ENCODE measurements at places on chromosomes 4 and X.

DNA sequence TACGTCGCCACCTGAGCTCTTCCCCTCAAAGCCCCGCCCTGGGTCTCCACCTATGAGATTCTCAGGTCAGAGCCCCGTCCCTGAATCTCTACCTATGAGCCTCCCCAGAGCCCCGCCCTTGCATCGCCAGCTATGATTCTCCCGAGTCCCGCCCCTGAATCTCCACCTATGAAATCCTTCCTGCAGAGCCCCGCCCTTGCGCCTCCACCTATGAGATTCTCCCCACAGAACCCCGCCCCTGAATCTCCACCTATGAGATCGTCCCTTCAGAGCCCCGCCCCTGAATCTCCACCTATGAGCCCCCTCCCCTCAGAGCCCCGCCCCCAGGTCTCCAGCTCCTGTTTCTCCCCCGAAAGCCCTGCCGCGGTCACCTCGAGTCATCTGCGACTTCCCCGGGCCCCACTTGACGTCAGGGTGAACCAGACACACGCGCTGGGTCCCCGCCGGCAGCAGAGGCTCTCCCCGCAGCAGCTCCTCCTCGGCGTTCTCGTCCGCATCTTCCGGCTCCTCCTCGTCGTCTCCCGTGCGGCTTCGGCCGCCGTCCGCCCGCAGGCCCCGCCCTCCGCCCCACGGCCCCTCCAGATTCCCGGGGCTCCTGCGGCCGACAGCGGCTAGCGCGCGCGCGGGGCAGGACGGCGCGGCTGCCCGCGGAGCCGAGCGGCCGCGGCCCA lies 393 bp downstream of the GTPBP6 start:
- DNase-seq: peak; percentile 95

- no peak for DNase-seq
Observed at GRCh38 chr4:72702948-72703347, 133.9 kb upstream of the ADAMTS3 start.

DNA sequence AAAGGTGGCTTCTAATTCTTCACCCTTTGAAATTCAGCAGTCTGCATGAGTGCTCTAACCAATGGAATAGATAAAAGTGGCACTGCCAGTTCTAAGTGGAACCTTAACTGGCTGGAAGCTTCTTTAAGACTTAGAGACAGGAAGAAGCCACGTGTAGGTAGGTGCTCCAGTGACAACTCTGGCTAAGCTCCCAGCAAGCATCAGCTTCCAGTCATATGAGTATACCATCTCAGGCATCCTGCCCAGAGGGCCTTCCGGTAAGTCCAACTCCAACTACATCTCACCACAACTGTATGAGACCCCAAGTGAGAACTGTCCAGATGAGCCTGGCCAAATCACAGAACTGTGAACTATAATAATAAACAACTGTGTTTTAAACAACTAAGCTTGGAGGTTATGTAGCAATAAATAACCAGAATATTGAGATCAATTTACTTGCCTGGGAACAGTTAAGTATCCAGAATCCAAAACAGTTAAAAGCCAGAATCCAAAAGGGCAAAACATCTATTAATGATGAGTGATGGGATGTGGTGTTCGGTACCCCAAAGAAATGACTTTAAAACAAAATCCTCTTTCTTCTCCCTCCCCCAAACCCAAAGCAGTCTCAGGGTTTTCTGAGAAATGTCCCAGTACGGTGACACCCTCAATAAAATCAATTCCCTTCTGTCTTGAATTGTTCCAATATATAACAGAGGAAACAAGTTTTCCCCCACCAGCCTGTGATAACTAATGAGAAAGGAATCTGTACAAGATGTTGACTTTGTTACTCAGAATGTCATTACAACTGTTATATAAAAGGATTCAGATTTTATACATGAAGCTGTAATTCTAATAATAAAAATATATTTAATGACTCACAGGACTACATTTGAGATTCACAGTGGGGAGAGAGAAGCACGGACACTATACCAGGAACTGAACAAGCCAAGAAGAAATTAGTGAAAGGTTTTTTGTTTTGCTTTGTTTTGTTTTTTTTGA lies 4.2 kb downstream of the TSPAN5 start:
- DNase-seq: no peak

DNA sequence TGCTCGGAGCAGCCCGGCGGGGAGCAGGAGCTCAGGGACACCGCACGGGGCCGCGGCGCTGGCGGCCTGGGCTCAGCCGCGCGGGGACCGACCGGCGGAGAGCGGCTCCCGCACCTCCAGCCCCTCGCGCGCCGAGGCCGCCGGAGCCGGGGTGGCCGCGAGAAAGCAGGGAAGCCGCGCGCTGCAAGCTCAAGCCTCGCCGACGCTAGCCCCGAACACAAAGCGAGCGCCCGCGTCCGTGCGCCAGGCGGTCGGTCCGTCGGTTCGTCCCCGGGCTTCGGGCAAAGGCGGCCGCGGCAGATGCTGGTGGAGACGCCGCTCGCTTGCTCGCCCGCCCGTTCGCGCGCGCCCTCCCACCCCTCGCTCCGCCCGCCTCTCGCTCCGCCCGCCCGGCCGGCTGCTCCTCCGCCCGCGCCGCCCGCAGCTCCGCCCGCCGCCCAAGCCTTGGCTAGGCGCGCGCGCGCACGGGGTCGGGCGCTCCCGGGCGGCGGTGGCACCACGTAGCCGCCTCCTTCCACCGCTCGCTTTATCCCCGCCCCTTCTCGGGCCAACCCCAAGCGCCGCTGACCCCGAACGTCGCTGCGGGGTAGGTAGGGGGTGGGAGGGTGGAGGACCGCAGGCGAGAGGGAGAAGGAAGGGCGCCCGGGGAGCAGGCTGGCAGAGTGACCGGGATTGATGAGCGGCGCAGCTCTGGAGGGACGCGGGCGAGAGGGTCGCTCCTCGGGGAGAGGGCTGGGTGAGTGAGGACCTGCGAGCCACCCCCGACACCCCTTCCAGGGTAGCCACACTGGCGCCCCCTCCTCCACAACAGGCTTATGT lies at the start of gene TSPAN5:
Gene TSPAN5 (minus strand): TSS at position 325 of the 819 bp plus-strand sequence.
- peak; percentile 87 for DNase-seq

GRCh38 chrX:13888284-13888683 lies 71.4 kb upstream of the GPM6B start:
- no peak for DNase-seq

DNA sequence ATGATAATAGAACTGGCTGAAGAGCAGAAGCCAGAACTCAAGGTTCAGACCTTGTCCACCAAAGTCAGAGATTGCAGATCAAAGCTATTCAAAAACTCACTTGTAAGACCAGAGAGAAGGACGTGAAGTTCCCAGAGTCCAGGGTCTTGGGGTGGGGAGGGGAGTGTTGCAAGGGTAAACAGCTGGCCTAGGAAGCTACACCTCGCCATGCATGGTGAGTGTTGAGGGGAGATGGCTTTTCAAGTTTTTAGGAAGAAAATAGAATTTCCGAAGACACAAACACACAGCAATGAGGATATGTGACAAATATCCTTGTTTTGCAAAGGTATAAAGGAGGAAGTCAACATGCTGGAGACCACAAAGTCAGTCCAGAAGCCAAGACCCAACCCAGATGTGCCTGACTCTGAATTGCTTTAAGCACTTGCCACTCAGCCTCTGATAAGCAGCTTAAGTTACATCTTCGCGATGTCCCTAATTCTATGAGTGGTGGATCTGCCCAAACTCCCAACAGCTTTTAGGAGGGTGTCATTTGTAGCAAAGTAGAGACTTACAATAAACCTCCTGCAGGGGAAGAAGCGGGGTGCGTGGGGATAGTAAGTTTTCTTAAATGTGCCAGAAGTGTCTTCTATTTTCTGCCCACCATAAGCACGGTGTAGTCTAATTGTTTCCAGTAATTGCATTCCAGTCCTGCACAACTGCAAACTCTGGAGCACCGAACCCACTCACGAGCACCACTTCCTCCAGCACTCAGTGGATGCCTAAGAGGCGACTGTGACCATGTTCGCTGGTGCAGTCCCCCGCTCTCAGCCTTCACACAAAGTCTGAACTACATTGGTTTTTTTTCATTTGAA lies 26.5 kb downstream of the HAND2 start:
- DNase-seq: no peak

GRCh38 chrX:65755786-65756185 lies 88.3 kb downstream of the MSN start:
- no peak for DNase-seq

GRCh38 chr4:38489924-38490639 lies 173.9 kb upstream of the KLF3 start:
- no peak for DNase-seq

GRCh38 chrX:84174348-84174747 lies 13.7 kb downstream of the RPS6KA6 start:
- no peak for DNase-seq

GRCh38 chrX:23548164-23548563 lies 119.1 kb upstream of the PRDX4 start:
- no peak for DNase-seq

DNA sequence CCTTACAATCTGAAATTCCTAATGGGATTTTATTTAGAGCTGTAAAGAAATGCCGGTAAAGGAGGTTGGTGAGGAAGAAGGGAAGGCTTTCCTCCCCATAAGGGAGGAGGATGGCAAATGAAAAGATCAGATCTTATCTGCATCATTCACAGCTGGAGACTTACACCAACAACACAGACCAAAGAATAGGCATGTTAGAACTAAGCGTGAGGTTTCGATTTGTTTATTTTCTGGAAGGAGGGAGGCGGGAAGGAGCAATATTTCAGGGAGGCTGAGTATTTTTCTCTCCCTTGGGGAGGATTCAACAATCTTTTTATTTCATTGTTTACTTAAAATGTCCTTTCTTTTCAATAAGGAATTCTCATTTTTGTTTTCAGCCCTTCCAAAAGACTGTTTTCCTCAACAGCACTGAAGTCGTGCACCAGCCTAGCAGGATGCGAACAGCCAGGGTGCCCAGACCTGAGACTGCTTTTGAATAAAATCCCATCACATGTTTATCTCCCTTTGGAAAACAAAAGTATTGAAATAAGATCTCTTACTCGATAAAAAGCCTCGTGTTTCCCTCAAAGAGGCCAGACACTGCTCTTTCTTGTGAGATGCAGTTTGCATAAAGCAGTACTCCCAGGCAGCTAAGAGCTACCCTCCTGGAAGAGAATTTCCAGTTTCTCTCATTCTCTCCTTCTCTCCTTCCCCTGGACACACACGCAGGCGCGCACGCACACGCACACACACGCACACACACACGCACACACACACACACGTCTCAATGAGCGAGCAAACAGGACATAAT lies 236.1 kb downstream of the MGST2 start:
- no peak for DNase-seq

- no peak for DNase-seq
Observed at GRCh38 chr4:8155660-8156421, 2.8 kb downstream of the ABLIM2 start.

GRCh38 chrX:68823413-68824151 lies 5.2 kb upstream of the EFNB1 start:
- DNase-seq: no peak

GRCh38 chrX:18654875-18655836 lies 16.8 kb downstream of the RS1 start:
- no peak for DNase-seq
